ENCODE measurements at places on chromosomes 7 and 10. TPM values are rescaled to one million over a fixed set of nuclear protein-coding genes. Genes with fewer than 3 reads are reported as not detected.

GRCh38 chr7:27774717-27775328, 34.9 kb downstream of the TAX1BP1 start:
- H3K27me3 ChIP-seq: no peaks in the 10 kb centered on the region
- no peak overlapping the region for H3K27ac ChIP-seq
- no peak overlapping the region for H3K4me3 ChIP-seq
- peaks cover 10% of the 10 kb centered on the region for H3K4me1 ChIP-seq
- DNase-seq: peak; percentile 63
- peaks cover 1% of the 10 kb centered on the region for H3K36me3 ChIP-seq

DNA sequence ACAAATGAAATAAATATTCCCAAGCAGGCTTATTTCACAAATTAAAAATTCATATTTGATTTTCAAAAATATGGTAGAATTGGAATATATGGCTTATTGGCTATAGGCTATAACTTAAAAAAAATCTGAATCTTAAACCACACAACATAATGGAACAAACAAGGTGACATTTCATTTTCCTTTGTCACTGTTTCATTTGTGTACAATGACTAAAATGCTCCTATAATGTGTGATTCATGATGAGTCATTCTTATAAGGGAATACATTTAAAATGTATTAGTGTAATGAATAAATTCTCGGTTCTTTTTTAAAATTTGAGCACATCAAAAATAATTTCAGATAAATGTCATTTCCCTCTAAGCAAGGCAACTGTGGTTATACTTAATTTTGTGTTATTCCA, 148.0 kb upstream of the ANK3 start:
- H3K36me3 ChIP-seq: no peaks in the 10 kb centered on the region
- H3K27me3 ChIP-seq: no peaks in the 10 kb centered on the region
- no peak overlapping the region for H3K4me3 ChIP-seq

DNA sequence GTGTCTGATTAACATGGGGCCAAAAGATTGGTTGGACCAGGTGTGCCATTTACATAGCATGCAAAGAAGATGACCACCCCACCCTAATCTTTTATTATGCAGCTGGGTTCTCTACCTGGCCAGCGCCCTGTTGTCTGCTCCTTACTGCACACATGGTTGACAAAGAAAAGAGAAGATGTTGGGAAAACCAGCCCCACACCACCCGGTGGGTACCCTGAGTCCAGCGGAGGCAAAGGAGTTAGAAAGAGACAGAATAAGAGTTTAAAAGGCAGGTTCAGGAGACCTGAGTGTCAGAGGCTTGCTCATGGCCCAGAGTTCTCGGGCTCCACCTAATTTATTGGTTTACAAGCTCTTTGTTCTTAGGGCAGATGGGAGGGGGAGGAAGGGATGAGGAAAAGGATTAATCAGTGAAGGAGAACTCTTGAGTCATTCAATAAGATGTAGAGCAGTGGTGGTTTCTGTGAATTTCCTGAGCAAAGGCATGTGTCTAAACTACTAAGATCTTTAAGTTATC, 24.1 kb upstream of the ABCA13 start:
- no peaks in the 10 kb centered on the region for H3K36me3 ChIP-seq
- H3K4me1 ChIP-seq: no peaks in the 10 kb centered on the region
- no peaks in the 10 kb centered on the region for H3K27me3 ChIP-seq
- no peak overlapping the region for H3K27ac ChIP-seq
- DNase-seq: no peak

- no peak overlapping the region for H3K27ac ChIP-seq
- H3K27me3 ChIP-seq: no peaks in the 10 kb centered on the region
- no peaks in the 10 kb centered on the region for H3K36me3 ChIP-seq
- no peak for DNase-seq
These were observed 71.8 kb upstream of the PIK3CG start for GRCh38 chr7:106793015-106793975.

GRCh38 chr7:142356166-142356565, 98.3 kb upstream of the PRSS58 start:
- no peak overlapping the region for H3K4me3 ChIP-seq
- H3K4me1 ChIP-seq: no peaks in the 10 kb centered on the region
- H3K36me3 ChIP-seq: no peaks in the 10 kb centered on the region

Gene GTF2IRD2
- total RNA-seq: 21.9 TPM

Gene DGKI
- total RNA-seq: 1.5 TPM

Gene LIPK
- not detected for total RNA-seq

Gene TMEM225B
- 0.31 TPM for total RNA-seq

Gene SPDYE6
- total RNA-seq: not detected

Measured in lung (tissue), 17 donors.